ENCODE measurements at places on chromosomes 6 and 20. TPM values are rescaled to one million over a fixed set of nuclear protein-coding genes. Genes with fewer than 3 reads are reported as not detected.

Gene RPP40
- total RNA-seq = 23.2 TPM

Gene MEI4
- 1.0 TPM for total RNA-seq

Gene NKAIN4
- total RNA-seq = 9.7 TPM

Gene TULP1
- 0.46 TPM for total RNA-seq

Gene MTFR2
- total RNA-seq = 6.2 TPM

Gene TP53TG5
- not detected for total RNA-seq

Gene OPRM1
- total RNA-seq = not detected

DNA sequence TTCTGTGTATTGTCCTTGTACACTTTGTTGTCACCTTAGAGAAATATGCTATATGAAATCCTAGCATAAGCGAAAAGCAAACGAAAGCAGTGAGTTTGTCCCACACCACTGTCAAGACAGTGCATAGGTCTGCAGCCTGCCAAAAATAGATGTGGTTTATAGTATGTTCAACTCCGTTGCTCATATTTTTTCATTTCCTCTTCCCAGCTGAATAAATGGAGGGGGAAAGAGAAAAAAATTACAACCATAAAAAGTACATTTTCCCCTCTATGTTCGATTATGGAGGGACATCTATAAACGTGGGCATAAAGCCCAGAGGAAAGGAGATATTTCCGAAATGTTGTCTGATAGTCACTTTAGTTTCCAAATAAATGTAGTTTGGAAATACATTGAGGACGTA, 25.8 kb downstream of the PRL start:
- H3K4me1 ChIP-seq = peaks cover 13% of the 10 kb centered on the region
- no peak for DNase-seq
- no peak overlapping the region for H3K4me3 ChIP-seq
- H3K27me3 ChIP-seq = no peaks in the 10 kb centered on the region

DNA sequence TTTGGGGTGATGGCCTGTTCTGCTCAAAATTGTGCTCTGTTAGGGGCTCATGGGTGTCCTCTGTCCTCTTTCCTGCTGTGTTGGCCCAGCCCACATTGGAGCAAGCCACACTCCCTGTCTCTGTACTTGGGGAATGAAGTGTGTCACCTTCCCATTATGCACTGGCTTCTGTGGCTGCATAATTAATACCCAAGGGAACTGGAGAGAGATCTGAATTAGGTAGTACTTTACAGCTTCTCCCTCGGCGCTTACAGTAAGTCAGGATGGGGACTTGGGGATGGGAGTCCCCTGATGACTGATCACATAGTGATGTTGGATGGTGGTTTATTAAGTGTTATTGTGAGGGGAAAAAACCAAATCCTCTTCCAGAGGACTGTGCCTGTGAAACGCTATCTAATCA, 116.6 kb downstream of the FOXO3 start:
- no peak overlapping the region for H3K27ac ChIP-seq
- no peaks in the 10 kb centered on the region for H3K27me3 ChIP-seq
- DNase-seq = no peak
- no peaks in the 10 kb centered on the region for H3K36me3 ChIP-seq
- no peak overlapping the region for H3K4me3 ChIP-seq

DNA sequence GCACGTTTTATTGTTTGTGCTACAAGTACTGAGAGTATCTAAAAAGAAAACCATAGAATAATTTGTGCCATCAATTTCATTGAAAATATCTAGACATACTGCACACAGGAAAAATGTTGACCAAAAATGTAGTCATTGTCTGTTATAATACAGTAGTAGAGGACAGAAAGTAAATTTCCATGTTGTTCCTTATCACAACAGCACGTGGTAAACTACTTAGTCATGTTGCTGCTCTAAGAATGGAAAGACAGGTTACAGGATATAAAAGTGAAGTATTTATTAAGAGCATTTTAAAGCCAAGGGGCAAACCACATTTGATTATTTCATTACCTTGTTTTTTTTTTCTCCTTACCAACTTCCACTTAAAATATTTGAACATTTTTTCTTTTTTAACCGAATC, 89.0 kb upstream of the CEP85L start:
- H3K27me3 ChIP-seq = no peaks in the 10 kb centered on the region
- no peak overlapping the region for H3K27ac ChIP-seq
- no peaks in the 10 kb centered on the region for H3K4me1 ChIP-seq
- H3K4me3 ChIP-seq = no peak overlapping the region
- DNase-seq = no peak

DNA sequence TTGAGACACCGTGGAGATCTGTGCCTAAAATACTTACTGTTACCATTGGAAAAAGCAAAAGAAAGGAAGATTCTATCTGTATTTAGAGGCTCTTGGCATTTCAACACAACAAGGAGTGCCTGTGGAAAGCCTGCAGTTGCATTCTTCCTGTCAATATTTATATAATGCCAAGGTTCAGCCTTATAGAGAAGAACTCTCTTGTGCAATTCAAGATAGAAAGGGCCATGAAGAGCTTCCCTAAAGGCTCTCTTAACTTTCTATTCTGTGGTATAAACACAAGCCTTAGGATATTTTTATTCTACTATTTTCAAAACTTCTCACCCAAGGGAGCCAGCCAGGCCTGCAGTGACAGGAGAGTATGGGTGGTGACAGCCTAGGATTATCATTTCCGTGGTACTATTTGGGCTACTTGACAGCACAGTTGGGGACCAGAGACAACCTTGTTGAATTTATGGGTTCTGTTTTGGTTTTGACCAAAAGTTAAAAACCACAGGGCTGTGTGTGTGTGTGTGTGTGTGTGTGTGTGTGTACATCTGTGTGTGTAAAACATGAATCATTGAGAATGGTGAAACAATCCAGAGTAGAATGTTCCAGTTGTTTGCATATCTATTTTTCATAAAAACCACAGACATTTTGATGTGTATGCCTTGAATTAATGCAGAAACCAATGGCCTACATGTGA, 700.9 kb upstream of the SLC35B3 start:
- H3K27me3 ChIP-seq = no peaks in the 10 kb centered on the region
- no peak overlapping the region for H3K27ac ChIP-seq

- H3K27me3 ChIP-seq = no peaks in the 10 kb centered on the region
- no peak overlapping the region for H3K4me3 ChIP-seq
- H3K36me3 ChIP-seq = no peaks in the 10 kb centered on the region
- H3K27ac ChIP-seq = no peak overlapping the region
- H3K4me1 ChIP-seq = peaks cover 4% of the 10 kb centered on the region
Measured at GRCh38 chr6:91476000-91476399, 889.1 kb upstream of the MAP3K7 start.

DNA sequence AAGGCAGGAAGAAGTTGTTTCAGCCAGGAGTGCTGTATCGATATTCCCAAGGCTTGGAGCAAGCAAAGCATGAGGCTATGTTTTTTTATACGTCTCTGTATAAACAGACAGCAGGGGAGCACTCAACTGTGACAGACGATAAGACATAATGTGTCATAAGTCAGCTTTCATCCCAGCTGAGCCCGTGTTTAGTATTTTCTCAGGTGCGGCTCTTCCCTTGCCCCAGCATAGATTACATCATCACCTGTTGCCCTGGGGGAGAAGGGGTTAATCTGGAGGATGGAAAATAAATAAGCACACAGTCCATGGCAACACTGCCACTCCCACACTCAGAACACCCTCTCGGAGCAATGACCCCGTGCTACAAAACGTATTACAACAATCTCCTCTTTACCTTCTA, 22.1 kb upstream of the KCNK5 start:
- H3K27ac ChIP-seq = no peak overlapping the region
- H3K4me3 ChIP-seq = no peak overlapping the region
- H3K36me3 ChIP-seq = no peaks in the 10 kb centered on the region
- no peaks in the 10 kb centered on the region for H3K27me3 ChIP-seq
- H3K4me1 ChIP-seq = no peaks in the 10 kb centered on the region

GRCh38 chr6:35427851-35428321, 24.3 kb upstream of the FANCE start:
- no peak for DNase-seq
- H3K27me3 ChIP-seq = no peaks in the 10 kb centered on the region
- no peak overlapping the region for H3K4me3 ChIP-seq

GRCh38 chr6:34343806-34344205, 48.7 kb downstream of the NUDT3 start:
- H3K27me3 ChIP-seq = no peaks in the 10 kb centered on the region
- no peak for DNase-seq
- no peaks in the 10 kb centered on the region for H3K36me3 ChIP-seq
- no peak overlapping the region for H3K4me3 ChIP-seq
- H3K27ac ChIP-seq = no peak overlapping the region

GRCh38 chr6:167717455-167717854, 109.3 kb upstream of the AFDN start:
- no peak overlapping the region for H3K4me3 ChIP-seq
- DNase-seq = no peak
- no peak overlapping the region for H3K27ac ChIP-seq

DNA sequence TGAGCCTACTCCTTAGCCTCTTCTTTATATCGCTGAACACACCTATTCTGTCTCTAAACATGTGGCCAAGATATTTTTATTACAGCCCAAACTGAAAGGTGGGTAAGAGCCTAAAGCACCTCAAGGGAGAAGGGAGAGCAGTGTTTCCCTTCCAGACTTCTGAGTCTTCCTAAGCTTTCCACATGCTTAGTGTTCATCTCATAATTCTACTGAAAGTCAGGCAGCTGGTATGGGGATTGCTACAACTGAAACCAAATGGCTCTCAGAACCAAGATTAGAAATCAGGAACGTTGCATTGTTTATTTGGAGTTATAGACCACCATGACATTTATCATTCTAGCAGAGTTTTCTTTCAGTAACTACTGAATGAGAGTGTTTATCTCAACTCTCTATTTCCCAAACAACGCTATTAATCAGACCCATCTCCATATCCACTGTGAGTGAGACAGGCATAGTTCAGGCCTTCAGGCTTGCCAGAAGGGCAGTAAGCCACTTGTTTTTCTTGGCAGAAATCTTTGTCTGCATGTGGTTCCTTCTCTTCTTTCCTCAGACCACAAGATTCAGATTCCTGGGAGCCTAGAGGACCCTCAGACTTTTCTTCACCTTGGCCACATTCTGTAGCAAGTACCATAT, 22.8 kb downstream of the VGLL2 start:
- no peak overlapping the region for H3K27ac ChIP-seq
- H3K36me3 ChIP-seq = no peaks in the 10 kb centered on the region
- H3K4me3 ChIP-seq = no peak overlapping the region
- no peak for DNase-seq
- no peaks in the 10 kb centered on the region for H3K4me1 ChIP-seq

DNA sequence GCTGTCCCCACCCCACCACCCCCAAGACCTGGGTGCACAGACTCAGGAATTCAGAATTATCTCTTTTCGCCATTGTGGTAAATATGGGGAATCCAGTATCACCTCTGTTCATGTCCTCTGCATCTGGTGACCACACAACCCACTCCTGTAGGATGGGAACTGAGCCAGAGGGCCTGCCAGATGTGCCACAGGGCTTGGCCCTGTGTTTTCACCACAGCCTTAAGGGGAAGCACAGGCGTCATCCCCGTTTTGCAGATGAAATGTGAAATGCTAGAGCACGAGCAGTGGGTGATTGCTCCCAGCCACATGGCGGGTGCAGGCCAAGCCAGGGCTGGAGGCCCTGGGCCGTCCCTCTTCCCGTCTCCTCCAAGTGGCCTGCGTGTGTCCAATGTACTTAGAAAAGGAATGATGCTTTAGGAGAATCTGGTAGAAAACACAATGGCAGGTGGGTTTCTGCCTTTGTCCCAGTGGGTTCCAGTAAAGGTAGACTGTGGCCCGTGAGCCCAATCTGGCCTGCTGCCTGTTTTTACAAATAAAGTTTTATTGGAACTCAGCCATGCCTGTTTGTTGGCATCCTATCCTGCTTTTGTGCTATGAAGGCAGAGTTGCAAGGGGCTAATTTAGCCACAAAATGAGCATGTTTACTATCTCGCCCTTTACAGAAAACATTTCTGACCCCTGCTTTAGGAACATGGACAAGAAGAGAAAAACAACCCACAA, 309.2 kb downstream of the CDH4 start:
- H3K27ac ChIP-seq = no peak overlapping the region
- no peaks in the 10 kb centered on the region for H3K36me3 ChIP-seq
- no peaks in the 10 kb centered on the region for H3K27me3 ChIP-seq
- no peak overlapping the region for H3K4me3 ChIP-seq
- DNase-seq = no peak

- H3K4me3 ChIP-seq = no peak overlapping the region
- H3K27ac ChIP-seq = no peak overlapping the region
- peaks cover 3% of the 10 kb centered on the region for H3K36me3 ChIP-seq
- no peaks in the 10 kb centered on the region for H3K27me3 ChIP-seq
Measured at GRCh38 chr20:3304456-3304855, 65.5 kb upstream of the SLC4A11 start.

GRCh38 chr6:159908535-159908934, 17.7 kb downstream of the MAS1 start:
- H3K27ac ChIP-seq = no peak overlapping the region
- no peaks in the 10 kb centered on the region for H3K36me3 ChIP-seq
- H3K27me3 ChIP-seq = no peaks in the 10 kb centered on the region
- no peak for DNase-seq
- H3K4me3 ChIP-seq = no peak overlapping the region

- H3K27me3 ChIP-seq = no peaks in the 10 kb centered on the region
- H3K27ac ChIP-seq = no peak overlapping the region
- peaks cover 27% of the 10 kb centered on the region for H3K4me1 ChIP-seq
- peak overlapping the region; percentile 81 for H3K4me3 ChIP-seq
Measured at GRCh38 chr6:82361631-82362030, 2.0 kb upstream of the TPBG start.

GRCh38 chr20:37194621-37195417, 15.5 kb upstream of the MROH8 start:
- no peaks in the 10 kb centered on the region for H3K27me3 ChIP-seq
- H3K36me3 ChIP-seq = no peaks in the 10 kb centered on the region
- H3K4me3 ChIP-seq = no peak overlapping the region
- peak overlapping the region; percentile 65 for H3K27ac ChIP-seq
- no peak for DNase-seq

DNA sequence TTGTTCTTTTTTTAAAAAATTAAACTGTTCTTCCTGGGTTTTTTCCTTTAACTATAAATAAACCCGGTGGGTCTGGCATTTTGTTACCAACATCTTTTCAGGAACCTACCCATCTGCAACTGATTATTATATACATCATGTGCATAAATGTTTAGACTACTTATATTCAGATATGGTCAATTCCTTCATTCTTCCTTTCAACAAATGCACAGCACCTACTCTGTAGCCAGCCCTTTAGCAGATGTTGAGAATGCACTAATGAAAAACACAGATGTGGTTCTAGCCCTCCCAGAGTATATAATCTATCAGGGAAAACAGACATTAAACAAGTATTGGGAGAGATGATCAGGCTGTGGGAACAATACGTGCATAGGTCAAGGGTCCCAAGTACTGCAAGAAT, 237.1 kb downstream of the UST start:
- DNase-seq = no peak
- H3K36me3 ChIP-seq = no peaks in the 10 kb centered on the region
- no peaks in the 10 kb centered on the region for H3K27me3 ChIP-seq
- no peak overlapping the region for H3K4me3 ChIP-seq

- no peak for DNase-seq
- H3K4me3 ChIP-seq = no peak overlapping the region
- H3K27ac ChIP-seq = no peak overlapping the region
- H3K4me1 ChIP-seq = no peaks in the 10 kb centered on the region
- no peaks in the 10 kb centered on the region for H3K36me3 ChIP-seq
- H3K27me3 ChIP-seq = no peaks in the 10 kb centered on the region
Measured at GRCh38 chr6:161303628-161304340, 29.9 kb upstream of the AGPAT4 start.

- DNase-seq = no peak
- H3K4me3 ChIP-seq = no peak overlapping the region
- no peaks in the 10 kb centered on the region for H3K27me3 ChIP-seq
- H3K27ac ChIP-seq = no peak overlapping the region
- H3K4me1 ChIP-seq = peaks cover 11% of the 10 kb centered on the region
- H3K36me3 ChIP-seq = no peaks in the 10 kb centered on the region
Measured at GRCh38 chr6:7921632-7922092, 11.1 kb upstream of the TXNDC5 start.

All from neural progenitor cell (in vitro differentiated cells).